ENCODE measurements at places on chromosomes 12 and 14.
A peak's percentile ranks its signal among the peaks of the same experiment; 100 is the strongest.

DNA sequence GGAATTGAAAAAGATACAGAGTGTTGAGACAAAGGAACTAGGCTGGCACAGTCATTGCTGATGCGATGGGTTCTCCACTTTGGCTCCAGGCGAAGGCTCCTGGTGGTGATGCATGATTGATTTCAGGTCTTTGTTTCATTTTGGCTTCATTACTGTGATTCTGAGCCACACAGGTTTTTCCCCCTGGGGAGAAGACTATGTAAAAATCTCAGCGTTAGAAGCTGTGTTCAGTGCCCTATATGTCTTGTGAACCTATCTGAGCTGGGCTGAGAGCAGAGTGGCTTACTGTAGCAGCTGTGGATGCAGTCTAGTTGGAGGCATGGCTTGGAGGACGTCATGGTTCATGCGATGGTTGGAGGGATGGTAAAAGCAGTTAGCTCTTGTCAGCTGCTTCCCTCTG lies 54.0 kb downstream of the GPATCH2L start:
- DNase-seq, result no peak

- no peak for DNase-seq
Observed at GRCh38 chr12:131965073-131965472, 15.3 kb downstream of the EP400 start.

DNA sequence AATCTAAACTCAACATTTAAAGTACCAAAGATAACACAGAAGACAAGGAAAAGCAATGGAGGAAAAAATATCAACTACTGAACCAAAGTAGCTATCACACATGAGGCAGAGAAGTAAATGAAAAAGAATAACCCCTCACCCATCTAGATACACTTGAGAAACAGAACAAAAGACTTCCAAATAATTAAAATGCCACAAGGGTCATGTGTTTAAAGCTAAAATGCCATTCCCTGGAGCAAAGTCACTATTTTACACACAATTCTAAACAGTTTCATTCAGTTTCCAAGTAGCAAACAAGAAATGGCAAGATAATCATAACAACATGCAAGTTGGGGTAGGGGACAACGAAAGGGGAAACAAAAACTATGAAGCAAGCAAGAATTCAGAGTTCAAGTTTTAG lies 12.0 kb downstream of the OSBPL8 start:
- no peak for DNase-seq

GRCh38 chr12:15590180-15590826 lies 198.9 kb downstream of the EPS8 start:
- DNase-seq, result peak; percentile 63

GRCh38 chr14:92561906-92562479 lies 48.4 kb downstream of the RIN3 start:
- no peak for DNase-seq

GRCh38 chr12:5301539-5301938 lies 130.4 kb upstream of the NTF3 start:
- DNase-seq, result no peak

DNA sequence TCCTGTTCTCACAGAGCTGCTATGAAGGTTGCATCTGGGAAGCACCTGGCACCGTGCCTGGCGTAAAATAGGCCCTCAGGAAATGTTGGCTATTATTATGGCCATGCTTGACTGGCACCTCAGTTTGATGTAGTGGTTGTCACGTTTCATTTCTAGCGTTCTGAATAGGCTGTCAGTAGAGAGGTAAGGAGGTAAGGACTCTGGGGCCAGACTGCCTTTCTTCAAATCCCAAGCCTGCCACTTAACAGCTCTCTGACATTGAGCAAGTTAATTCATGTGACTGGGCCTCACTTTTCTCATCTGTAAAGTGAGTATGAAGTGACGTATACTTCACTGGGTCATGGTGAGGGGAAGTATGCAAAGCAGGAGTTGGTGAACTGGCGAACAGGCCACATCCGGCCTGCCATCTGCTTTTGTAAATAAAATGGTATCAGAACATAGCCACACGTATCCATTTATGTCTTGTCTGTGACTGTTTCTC lies 196.2 kb downstream of the CACNA1C start:
- no peak for DNase-seq

GRCh38 chr12:19198272-19198671 lies 68.7 kb downstream of the PLEKHA5 start:
- no peak for DNase-seq

GRCh38 chr12:14635776-14636175 lies 60.6 kb downstream of the GUCY2C start:
- no peak for DNase-seq

- DNase-seq, result no peak
Observed at GRCh38 chr14:36394593-36394992, 74.2 kb upstream of the MBIP start.

- DNase-seq, result no peak
Observed at GRCh38 chr12:20370014-20370386, 1.7 kb downstream of the PDE3A start.

DNA sequence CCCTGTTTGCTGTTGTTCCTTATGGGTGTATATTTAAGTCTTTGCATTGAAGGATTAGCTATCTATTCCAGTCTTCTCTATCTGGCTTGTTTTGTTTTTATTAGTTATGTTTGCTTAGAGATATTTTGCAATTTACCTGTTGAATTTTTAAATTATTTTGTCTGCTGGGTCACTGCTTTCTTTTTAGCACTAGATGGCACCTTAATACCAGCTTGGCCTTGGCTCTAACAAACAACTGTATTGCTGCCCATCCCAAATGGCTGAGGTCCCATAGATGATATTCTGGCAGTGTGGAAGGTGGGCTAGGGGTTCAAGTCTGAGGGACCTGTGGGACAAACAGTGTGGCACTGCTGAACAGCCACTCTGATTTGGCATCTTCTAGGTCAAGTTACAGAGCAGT lies 144.0 kb upstream of the FBXO33 start:
- DNase-seq, result no peak

DNA sequence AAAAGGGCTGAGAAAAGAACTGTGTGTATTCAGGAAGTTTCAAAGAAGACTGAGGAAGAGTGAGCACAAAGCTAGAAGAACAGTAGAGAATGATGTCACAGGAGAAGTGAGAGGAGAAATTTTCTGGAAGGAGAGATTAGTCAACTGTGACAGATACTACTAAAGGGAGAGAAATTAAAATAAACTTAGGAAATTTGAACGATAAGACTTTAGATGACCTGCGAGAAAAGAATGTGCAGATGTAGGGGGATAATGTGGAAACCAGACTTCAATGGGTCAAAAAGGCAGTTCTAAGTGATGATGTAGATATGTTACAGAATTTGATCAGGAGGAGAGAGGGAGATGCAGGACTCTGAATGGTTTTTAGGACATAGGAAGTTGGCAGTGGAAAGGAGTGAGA lies 287.4 kb downstream of the SYT1 start:
- DNase-seq, result no peak

GRCh38 chr14:53054457-53054856 lies 98.7 kb downstream of the DDHD1 start:
- DNase-seq, result no peak

DNA sequence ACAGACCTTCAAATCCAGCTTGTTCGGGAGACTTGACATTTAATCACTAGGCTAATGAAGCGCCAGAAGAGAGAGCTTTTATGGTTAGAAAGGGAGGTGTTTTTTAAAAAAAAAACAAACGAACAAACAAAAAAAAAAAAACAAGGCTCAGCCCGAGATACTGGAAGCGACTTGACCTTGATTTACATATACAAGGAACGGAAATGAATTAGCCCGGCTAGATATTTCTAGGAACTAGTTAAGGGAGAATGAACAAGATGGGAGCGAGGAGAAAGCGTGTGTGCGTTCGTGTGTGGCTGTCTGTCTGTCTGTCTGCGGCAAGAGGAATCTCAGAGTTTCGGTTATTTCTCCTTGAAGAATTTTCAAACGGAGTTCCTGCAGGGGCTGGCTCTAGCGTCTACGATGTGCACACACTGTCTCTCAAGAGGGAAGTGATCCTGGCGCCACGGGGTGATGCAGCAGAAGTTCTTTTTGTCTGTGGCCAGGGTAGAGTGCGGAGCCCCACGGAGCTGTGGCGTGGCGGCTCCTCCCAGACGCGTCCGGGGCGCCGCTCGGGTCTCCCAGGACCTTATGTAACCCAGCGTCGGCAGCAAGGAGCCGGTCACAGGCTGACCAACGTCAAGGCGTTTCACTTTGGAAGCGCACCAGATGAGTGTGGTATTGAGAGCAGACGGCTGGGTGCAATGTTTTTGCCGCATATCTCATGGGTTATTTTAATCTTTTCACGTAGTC lies 18.8 kb downstream of the SOCS2 start:
- peak; percentile 45 for DNase-seq

DNA sequence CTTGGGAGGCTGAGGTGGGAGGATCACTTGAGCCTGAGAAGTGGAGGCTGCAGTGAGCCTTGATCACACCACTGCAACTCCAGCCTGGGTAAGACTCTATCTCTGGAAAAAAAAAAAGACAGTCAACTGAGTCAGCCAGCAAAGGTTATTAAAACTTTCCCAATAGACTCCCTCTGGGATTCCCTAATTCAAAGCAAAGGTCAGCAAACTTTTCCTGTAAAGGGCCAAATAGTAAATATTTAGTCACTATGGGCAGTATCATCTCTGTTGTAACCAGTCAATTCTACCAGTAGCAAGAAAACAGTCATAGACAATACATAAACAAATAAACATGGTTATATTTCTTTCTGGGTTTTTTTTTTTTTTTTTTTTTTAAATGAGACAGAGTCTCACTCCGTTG lies 122.5 kb downstream of the IPO8 start:
- no peak for DNase-seq

DNA sequence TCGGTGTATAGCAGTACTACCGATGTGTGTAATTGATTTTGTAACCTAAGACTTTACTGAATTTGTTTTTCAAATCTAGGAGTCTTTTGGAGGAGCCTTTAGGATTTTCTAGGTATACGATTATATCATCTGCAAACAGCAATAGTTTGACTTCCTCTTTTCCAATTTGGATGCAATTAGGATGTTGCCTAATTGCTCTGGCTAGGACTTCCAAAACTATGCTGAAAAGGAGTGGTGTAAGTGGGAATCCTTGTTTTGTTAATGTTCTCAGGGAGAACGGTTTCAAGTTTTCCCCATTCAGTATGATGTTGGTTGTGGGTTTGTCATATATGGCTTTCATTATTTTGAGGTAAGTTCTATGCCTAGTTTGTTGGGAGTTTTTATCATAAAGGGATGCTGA lies 171.6 kb upstream of the PDE3A start:
- no peak for DNase-seq

- DNase-seq, result peak; percentile 13
Observed at GRCh38 chr14:91154851-91155625, 41.2 kb downstream of the DGLUCY start.
